T-helper 2 cell treated with Interferon-gamma antibody and Interleukin-4, amounts not matched to agents 5 μg/mL and 100 μg/mL, for 36 hours (primary cell): ENCODE measurements at places on chromosomes 16 and 17.

DNA sequence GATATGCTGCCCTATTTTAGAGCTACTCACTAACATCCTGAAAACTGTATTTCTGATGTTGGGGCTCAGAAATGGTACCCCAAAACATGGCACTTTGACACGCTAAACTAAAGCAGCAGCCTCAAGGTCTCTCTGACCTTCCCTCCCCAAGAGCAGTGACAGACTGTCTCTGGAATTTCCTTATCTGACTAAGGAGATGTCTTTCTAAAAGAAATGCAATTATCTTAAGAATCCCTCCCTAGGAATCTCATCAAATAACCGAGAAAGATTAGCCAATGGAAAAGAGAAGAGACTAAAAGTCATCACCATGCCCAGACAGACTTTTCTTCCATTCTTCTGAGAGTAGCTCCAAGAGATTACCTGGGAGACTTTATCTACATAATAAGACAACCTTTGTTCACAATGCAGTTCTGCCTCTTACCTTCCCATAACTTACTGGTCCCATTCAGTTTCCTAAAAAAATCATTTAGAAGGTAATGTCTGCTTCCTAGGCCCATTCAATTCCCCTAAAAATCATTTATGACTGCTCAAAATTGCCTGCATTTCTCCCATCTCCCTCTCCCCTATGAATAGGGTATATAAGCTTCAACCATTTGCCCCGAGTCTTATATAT is 123.9 kb downstream of the CPPED1 start:
- DNase-seq, result no peak

GRCh38 chr16:73150786-73151185 is 102.9 kb upstream of the ZFHX3 start:
- no peak for DNase-seq

GRCh38 chr17:40319651-40320540 is 10.9 kb downstream of the RARA start:
- peak; percentile 52 for DNase-seq

DNA sequence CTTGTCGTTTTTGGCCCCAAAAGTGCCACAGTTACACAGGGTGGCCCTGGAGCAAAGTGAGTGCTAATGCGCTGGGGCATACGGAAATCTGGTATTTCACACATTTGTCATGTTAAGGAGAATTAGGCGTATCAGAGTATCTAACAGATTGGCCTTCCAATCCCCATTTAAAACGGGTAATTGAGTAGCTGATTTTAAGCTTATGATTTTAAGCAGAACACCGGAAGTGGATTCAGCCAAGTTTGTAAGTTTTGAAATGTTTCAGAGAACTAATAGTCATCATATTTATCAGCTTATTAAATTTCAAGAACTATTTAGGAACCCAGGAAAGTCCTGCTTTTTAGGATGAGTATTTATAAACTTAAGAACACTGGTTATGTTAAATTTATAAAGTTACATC is 19.5 kb downstream of the LRRC75A start:
- DNase-seq, result no peak

DNA sequence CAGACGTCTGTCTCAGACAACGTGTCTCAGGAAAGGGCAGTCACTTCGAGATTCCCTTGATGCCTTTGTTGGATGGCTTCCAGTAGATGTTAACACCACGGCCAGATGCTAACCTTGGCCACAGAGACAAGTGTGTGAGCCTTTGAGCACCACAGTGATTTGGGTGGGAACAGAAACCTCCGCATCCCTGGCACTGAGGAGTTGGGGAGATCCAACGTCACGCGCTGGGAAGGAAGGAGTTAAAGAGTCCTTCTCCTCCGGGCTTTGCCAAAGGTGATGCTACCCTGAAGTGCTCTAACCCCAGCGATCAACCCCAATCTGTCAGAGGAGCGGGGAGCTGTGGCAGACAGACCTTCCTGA is 3.0 kb upstream of the ABR start:
- DNase-seq, result no peak
